ENCODE measurements at places on chromosomes 1 and 21.

DNA sequence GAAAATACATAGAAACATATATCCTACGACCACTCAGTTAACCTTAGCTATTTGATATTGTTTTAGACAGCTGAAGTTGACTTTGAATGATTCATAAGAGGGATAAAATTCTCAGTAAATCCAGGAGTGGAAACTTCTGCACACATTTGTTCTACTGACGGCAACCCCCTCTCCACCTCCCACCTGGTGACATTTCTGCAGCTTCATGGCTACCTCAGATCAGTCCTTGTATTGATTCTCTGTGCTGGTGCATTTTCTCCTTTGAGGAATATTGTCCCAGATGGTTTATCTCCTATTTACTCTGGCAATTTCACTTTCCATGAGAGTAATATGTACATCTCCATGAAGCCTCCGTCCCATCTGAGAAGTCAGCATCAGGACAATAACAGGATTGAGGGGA lies 57.7 kb upstream of the COA6 start:
- DNase-seq = no peak

- DNase-seq = peak; percentile 61
Measured at GRCh38 chr1:182054698-182055326, 6.7 kb downstream of the ZNF648 start.

DNA sequence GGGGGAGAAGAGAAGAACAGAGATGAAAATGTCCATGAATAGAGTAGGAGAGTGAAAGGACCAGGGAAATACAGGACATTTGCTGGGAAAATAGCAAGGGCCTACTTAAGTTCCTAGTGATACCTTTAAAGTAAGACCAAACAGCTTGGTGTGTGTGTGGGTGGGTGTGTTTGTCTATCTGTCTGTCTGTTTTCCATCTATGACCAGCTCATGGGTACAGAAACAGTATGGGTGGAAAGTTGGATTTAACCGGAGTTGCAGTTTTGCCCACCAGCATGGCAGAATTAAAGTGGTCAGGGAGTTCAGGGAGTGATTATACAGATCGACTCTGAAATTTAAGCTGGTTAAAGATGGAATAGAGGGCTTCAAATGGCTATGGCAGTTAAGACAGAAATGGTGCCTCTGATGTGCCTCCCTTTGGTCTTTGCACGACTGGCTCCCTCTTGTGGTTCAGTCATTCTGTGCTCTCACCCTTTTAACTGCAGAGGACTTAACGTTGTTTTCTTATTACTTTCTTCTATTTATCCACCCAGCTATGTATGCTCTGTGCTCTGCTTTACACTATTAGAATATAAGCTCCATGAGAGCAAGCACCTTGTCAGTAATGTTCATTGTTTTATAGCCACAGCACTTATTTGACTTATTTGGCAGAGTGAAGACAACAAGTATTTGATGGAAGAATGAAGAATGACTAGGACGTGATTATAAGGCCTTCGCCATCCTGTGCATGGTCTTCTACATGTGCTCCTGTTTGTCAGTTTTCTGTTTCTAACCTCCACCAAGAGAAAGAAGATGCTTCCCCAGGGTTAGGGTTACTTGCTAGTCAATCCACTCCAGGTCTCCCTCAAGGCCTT lies 72.7 kb upstream of the AK4 start:
- peak; percentile 79 for DNase-seq

DNA sequence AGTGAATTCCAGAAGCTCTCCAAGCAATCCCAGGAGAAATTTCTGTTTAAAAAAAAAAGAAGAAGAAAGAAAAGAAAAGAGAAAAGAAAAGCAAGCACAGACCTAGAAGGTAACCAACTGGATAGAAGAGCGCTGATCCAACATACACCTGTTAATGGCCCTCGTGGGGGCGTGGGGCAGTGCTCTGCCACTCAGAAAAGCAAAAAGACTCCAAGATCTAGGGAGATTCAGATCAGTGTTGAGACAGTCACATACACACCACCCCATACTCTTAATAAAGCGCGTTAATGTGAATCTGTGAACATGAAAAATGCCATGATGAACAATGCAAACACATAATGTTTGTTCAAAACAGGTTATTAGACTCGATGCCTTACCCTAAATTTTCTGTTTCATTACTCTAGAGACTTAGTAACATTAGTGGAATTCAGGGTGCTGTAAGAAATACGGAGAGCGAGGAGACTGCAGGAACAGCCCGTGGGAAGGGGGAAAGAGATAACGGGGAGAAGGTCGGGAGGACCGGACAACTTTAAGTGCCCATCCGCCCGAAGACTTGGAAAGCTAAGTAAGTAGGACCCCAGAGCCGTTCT lies 406 bp downstream of the NME7 start:
- peak; percentile 55 for DNase-seq

- DNase-seq = no peak
Measured at GRCh38 chr1:3353876-3354275, 100.6 kb upstream of the ARHGEF16 start.

- DNase-seq = no peak
Measured at GRCh38 chr1:175871647-175872046, 128.3 kb upstream of the TNR start.

DNA sequence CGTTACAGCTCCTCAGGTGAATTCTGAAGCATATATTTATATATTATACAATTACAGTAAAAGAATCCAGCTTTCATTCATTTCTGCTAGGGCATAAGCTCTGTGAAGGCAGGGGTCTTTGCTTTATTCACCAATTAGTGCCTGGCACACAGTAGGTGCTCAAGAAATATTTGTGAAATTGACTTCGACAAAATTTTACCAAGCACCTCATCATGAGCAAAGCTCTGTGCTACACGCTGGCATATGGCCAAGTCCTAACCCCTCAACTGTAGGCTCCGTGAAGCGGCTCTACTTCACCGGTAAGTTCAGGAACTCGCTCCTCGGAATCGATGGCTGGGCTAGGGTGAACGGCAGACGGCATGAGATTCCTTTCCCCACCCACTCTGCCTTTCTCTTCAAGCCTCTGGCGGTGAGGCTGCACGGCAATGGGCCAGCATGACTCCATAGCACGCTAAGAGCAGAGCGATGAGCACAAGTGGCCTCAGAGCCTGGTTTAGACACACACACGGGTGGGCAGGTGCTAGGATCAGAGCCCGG lies 8.7 kb downstream of the C1orf174 start:
- DNase-seq = no peak
